ENCODE measurements at places on chromosomes 11 and 22.

DNA sequence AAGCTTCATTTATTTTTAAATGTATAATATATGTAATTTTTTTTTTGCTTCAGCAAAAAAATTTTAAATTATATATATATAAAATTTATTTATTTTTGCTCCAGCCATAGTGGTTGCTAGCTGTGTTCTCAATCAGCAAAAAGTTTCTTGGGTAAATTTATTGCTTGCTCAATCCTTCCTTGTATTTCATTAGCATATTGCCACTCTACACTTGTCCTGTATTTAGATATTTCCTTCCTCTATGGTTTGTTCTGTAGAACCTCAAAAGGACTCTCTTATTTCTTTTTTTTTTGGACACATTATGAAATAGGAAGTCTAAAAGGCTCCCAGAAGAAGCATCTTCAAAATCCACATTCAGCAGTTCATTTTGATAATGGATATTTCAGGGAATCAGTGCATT lies 2.3 kb downstream of the PTPRJ start:
- no peak for DNase-seq

DNA sequence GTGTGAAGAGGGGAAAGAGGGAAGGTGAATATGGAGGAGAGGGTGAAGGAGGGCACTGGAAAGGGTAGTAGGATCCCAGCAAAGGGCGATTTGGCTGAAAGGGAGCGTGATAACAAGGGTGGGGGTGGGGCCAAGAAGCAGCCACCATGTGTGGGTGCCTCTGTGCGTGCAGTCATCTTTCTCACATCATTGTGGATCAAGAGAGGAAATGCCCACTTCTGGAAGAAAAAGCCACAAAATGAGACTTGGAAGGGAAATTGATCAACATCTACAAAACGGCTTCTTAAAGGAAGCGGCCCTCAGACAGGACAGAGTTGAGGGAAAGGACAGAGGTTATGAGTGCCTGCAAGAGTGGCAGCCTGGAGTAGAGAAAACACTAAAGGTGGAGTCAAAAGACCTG lies 1.2 kb upstream of the CXCR5 start:
- no peak for DNase-seq

GRCh38 chr11:125341676-125342075 lies 154.4 kb downstream of the FEZ1 start:
- no peak for DNase-seq

- no peak for DNase-seq
Measured at GRCh38 chr11:16874275-16874975, 136.0 kb downstream of the C11orf58 start.

DNA sequence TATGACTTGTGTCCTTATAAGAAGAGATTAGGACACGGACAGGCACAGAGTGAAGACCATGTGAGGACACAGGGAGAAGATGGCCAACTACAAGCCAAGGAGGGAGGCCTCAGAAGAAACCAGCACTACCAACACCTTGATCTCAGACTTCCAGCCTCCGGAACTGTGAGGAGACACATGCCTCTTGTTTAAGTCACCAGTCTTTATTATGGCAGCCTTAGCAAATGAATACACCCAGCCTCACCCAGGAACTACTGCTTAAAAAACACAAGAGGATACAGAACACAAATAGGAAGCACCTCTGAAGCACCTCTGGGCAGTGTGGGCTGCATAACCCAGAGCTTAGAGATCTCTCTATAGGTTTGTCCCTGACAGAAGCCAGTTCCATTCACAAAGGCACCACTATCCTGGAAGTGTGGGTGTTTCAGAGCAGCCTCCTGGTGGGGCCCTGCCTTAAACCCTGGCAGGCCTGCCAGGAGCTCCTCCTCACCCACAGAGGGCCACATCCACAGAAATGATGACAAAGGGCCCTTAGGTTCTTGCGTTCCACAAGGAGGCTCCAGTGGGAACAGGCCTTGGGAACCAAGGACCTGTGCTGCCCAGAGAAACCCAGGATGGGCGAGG lies 58.8 kb downstream of the CHRDL2 start:
- no peak for DNase-seq

- DNase-seq = no peak
Measured at GRCh38 chr22:33806191-33806590, 114.1 kb downstream of the LARGE1 start.

DNA sequence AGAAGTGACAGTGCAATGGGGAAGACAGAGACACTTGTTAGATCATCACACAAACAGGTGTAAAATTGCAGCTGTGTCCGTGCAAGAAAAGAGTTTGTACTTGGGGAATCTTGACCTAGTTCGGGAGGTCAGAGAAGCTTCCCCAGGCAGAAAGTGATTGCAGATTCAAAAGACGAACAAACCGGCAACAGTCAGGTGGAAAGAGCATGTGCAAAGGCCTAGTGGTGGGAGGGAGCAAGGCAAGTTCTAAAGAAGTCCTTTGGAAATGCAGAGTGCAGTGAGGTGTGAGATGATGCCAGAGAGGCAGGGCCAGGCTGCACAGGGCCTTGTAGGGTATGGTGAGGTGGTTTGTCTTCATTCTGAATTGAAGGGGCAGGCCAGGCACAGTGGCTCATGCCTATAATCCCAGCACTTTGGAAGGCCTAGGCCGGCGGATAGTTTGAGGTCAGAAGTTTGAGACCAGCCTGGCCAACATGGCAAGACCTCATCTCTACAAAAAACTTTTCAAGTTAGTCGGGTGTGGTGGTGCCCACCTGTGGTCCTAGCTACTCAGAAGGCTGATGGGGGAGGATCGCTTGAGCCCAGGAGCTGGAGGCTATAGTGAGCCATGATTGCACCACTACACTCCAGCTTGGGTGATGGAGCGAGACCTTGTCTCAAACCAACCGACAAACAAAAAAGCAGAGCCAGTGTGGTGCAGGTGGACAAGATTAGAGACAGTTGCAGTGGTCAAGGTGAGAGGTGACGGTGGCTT lies 1.9 kb upstream of the ESS2 start:
- DNase-seq = no peak

DNA sequence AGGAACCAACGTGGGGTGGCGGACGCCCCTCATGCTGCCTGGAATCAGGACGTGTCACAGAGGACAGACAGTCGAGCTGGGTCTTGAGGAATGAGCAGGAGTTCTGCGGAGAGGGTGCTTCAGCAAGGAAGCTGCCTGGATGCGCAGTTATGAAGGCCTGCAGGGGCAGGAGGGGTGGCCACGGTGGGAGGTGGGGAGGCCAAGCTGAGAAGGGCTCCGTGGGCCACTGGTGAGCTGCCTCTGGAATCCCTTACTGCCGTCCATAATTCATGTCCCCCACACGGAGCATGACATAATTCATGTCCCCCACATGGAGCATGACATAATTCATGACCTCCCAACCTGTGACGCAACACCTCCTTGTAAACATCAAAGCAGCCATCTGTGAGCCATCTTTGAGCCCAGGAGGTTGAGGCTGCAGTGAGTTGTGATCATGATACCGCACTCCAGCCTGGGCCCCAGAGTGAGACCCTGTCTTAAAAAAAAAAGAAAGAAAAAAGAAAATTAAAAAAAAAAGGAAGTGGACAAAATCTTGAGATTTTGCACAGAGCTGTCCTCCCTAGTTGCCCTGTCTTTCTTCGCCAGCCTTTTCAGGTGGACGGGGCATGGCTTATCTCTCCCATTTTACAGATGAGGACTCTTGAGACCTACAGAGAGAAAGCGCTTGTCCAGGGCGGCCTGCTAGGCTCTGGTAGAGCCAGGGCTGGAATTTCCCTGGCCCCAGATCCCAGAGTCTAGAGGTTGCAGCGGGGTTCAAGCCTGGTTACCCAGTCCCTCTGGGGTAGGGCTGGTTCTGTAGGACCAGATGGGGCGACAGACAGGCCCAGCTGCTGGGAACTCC lies 24.3 kb upstream of the PICK1 start:
- no peak for DNase-seq

DNA sequence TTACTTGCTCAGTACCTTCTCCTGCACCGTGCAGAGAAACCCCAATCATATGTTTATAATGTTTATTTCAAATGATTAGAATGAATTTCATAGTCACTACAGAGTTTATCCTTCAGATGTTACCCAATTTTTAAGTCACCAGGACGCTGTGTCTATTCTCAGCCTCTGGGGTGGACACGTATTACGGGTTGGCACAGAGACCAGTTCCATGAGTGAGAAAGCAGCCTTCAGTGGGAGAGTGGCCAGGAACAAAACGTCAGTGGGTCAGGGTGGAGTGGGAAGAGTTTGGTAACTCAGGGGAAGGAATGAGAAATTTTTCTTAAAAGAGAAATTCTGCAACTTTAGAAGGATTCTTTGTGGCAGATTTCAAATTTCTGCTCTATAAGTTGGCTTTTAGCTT lies 77.1 kb upstream of the MTMR2 start:
- no peak for DNase-seq

DNA sequence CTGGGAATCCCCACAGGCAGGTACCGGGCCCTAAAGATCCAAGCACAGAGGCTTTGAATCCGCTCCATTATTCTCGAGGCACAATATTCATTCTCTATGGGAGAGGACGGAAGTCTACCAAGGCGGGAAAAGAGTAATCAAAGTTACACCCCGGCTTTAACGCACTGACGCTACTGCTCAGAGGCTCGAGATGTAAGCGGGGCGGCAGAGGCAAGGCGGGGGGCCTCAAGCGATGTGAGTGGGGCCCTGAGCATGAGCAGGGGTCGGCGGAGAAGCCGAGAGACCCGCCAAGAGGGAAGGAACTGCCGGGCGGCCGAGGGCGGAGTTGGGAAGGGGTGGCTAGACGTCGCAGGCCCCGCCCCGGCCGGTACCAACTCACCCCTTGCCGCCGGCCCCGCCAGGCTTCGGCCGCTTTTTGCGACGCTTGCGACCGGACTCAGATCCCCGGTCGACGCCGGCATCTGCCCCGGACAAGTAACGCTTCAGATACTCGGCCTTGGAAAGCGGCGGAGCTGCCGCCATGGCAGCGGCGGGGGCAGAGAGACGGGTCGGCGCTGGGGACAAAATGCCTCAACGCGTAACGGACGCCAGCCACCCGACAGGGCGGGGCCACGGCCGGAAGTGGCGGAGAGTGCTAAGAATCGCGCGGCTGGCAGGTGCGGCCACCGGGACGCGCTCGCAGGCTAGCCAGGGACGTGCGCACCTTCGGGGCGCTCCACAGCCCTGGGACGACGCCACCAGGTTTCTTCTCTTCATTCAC lies at the start of gene BUD13:
Gene BUD13 (minus strand): TSS at position 545 of the 760 bp plus-strand sequence. CDS start 23 bp downstream, at position 522.
- peak; percentile 82 for DNase-seq

DNA sequence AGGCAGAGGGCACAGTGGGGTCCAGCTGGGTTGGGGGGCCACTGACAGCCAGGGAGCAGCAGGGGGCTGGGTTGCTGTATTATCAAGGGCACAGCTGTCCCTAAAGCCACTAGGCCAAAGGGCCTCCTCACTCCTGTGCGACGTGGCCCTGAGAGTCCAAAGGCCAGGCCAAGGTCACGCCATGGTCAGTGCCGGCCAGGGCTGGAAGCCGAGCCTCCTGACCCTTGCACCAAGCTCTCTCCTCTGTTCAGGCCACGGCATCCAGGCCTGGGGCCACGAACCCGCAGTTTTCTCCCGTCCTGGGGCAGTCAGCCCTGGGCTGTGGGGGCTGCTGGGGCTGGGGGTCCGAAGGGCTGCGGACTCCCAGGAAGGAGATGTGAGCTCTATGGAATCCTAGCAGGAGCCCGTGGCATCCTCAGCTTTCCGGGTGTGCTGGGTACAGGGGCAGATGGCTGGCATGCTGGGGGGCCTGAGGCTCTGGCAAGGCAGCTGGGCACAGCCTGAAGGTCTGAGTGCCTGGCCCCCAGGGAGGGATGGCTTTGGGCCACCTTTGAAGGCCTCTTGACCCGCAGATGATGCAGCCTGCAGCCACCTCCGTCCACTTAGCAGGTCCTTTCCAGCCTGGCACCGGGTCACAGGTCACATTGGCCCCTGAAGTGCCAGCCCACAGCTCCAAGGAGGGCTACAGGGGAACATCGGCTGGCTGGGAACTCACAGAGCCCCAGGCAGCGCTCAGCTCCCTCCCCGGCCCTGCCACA lies 17.3 kb upstream of the PPARA start:
- DNase-seq = no peak

GRCh38 chr11:74457356-74457755 lies 10.0 kb downstream of the KCNE3 start:
- DNase-seq = no peak

DNA sequence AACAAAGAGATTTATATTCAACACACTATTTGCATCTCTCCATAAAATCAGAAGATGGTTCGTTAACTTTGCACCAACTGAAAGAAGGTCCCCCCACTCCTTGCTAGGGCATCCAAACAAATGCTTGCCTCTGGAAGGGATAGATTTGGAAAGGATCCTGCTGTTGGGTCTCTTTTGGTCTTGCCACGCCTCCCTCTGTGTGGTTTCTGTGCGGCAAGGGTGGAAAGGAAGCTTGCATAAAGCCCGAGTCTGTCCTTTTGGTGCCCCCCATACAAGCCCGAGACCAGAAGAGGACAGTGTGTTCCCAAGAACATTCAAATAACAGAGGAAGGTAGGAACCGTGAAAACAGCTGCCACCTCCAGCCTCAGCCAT lies 15.1 kb downstream of the SCGB1A1 start:
- no peak for DNase-seq

- no peak for DNase-seq
Measured at GRCh38 chr11:11993839-11994238, 14.6 kb downstream of the DKK3 start.

DNA sequence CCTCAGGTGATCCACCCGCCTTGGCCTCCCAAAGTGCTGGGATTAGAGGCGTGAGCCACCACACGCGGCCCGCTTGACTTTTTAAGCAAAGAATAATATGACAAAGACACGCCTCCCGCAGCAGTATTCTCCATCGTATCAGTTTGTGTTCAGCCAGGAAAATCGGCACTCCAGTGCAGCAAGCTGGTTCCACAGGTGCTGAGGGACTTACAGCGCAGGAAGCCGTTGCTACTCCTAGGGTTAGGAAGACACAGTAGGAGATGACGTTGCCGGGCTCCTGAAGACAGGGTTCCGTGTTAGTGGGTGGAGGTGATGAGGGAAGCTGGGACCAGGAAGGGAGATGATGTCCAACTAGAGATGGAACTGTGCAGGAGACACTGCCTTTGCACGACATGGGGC lies 65.8 kb upstream of the CECR2 start:
- DNase-seq = no peak

DNA sequence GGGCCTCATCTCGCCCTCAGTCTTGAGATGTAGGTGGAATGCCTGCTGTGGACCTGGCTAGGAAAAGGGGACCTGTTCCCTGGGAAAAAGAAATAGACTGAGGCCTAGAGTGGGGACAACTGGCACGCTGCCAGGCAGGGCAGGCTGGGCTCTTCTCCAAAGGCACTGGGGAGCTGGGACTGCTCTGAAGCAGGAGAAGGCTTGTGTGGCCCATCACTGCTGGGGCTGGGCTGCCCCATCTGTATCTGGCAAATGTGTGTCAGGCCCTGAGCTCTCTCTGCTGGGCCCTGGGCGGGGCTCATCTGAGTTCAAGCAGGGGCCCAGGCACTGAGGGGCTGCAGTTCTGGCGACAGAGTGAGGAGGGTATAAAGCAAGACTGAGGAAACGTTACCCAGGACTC lies 32.9 kb downstream of the ARVCF start:
- no peak for DNase-seq

DNA sequence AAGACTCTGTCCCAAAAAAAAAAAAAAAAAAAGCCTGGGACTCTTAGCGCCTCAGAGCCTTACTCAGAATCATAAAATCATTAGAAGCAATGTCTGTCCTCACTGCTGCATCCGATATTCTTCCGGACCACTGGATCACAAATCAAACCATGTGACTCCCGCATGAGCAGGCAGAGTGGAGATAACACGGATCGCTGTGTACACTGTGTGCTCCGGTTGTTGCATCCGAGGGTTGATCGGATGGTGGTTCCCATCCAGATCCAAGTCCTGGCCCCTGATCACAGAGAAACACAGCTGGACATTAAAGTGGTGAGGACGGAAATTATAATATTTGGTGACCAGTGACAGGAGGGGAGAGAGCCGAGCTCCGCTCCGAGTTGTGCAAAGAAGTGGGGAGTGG lies 9.7 kb upstream of the TXNRD2 start:
- no peak for DNase-seq
